AG10803 (cell line): ENCODE measurements at places on chromosomes 16 and 17.
A peak's percentile ranks its signal among the peaks of the same experiment; 100 is the strongest.

DNA sequence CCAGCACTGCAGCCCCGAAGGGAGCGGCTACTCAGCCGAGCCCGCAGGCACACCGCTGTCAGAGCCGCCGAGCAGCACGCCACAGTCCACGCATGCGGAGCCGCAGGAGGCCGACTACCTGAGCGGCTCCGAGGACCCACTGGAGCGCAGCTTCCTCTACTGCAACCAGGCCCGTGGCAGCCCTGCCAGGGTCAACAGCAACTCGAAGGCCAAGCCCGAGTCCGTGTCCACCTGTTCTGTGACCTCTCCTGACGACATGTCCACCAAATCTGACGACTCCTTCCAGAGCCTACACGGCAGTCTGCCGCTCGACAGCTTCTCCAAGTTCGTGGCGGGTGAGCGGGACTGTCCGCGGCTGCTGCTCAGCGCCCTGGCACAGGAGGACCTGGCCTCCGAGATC is 42.4 kb downstream of the SREBF1 start:
- DNase-seq: no peak

DNA sequence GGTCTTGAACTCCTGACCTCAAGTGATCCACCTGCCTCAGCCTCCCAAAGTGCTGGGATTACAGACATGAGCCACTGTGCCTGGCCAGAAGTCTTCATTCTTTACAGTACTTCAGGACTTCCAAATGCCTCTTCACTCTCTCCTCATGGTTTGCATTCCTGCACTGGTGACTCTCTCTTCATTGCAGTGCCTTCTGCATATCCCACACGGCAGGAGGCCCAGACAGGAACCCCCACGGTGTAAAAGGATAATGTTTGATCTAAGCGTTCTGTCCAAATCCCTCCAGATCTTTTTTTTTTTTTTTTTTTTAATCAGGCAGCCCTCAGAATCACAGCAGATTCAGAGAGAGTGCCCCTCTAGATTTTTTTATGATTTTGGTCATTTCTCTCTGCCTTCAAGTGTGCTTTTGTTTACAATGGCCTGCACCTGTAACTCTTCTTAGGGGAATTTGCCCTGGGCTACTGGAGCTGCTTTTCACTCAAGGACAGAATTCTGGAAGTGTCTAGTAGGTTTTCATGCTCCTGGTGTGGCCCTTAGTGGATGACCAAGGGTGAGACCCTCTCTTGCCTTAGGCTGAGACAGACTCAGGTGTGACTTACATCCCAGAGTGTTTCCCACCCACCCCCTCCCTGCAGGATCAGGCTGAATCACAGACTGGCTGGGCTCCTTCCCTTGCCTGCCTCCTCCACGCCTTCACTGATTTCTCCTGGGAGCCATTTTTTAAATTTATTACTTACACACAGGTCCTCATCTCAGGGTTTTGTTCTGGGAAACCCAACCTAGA is 19.8 kb upstream of the NF1 start:
- DNase-seq: peak; percentile 83

DNA sequence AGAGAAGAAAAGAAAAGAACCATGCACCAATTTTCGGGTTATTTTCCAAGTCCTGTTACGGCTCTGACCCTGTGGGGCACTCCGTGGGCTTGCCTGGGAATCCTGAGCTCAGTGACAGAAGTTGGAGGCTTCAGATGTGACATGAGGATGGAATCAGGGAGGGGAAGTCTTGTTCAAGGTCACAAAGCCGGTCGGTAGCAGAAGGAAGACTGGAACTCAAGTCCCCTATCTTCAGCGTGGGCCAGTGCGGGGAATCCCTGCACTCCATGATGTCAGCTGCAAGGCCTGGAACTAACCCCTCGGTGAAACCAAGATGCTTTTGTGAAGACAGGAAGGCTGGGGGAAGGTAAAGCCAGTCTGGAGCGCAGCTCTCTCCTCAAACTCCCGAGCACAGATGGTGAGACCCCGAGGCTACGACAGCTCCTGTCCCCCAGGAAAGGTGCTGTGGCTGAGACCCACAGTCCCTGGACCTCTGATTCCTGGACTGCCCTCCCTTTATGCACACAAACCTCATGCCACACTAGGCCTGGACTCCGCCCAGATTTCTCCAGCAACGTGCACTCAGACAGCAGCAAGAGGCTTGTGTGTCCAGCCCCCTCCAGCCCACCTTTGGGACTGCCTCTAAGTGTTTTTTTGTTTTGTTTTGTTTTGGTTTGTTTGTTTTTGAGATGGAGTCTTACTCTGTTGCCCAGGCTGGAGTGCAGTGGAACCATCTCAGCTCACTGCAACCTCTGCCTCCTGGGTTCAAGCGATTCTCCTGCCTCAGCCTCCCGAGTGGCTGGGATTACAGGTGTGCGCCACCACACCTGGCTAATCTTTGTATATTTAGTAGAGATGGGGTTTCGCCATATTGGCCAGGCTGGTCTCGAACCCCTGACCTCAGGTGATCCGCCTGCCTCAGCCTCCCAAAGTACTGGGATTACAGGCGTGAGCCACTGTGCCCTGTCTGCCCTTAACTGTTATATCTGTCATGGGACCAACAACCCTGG is 5.5 kb upstream of the IL27 start:
- DNase-seq: no peak

DNA sequence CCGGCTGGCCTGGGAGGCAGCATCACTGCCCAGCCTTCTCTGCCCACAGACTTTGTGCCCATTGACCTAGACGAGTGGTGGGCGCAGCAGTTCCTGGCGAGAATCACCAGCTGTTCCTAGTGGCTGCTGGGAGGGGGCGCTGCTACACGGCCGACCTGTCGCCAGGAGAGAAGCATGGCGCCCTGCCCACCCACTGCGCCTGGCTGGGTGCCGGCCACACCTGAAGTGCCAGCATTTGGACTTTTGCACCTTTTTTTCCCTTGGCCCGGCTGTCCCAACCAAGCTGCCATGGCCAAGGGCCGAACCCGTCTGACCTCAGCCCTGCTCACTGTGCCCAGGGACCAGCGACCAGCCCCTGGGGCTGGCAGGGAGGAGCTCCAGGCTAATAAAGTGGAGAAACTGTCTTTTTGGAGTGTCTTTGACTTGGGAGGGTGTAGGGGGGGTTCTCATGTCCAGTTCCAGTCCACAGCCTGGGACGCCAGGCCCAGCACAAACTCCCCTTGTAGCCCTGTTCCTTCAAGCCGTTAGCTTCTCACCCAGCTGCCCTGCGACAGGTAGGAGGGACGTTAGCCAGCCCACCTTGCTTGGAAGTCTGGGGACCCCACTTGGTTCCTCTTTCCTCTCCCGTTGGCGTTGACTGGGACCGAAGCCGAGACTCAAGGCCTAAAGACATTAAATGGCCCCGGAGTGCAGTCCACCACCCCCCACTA is 939 bp upstream of the WDR90 start:
- DNase-seq: peak; percentile 25

DNA sequence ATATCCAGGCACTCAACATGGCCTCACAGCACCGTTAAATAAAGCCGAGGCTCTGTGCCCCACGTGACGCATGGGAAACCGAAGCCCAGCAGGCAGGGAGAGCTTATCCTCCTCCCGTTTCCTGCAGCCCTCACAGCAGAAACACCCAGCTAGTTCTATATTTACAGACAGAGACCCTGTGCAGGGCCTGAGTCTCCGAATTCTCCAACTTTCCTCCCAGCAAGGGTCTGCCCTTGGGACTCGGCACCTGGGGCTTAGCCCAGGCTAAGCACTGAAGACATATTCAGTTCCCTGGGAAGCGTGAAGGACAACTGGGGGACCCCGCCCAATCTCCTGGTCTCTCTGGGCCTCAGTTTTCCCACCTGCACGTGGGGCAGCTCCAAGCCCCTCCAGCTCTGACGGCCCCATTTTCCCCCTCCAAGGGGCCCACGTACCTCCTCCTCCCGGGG is 29.2 kb downstream of the TRPV3 start:
- no peak for DNase-seq

DNA sequence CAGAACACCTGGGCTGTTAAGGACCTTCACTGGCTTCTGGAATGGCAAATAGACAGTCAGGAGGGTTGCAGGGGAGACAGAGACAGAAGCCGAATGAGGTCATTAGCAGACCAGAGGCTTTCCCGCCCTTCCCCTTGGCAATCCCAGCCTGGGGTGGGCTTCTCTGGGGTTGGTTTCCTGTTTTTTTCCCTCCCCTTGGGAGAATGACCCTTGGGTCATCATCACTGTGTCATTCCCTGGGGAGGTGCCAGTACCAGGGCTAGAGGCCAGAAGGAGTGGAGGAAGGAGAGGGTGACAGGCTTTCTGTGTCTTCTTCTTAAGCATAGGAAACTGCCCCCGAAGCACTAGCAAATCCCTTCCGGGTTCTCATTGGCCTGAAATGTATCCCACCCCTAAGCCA is 42.9 kb upstream of the IL21R start:
- no peak for DNase-seq

- peak; percentile 30 for DNase-seq
Measured at GRCh38 chr17:16439303-16439791, 24.0 kb downstream of the TRPV2 start.

DNA sequence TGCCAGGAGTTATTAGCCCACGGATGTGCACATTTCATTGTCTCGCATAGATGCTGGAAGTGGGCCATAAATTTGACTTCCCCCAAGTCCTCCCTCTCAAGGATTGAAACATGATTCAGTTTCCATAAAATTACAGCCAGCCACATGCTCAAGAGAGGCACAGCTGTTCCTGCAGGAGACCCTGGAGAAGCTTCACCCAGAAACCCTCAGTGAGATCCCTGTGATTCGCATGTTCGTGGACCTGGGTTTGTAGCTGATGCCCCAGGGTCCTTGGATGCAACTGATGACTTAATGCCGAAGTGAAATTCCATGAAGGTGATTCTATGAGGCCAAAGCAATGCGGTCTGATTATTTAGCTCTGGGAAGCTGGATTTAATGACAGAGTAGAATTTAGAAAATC is 24.7 kb upstream of the AQP8 start:
- DNase-seq: peak; percentile 60
